Activated T-cell treated with anti-CD3 and anti-CD28 coated beads, Interleukin-2, amount 50 U/mL, for 72 hours (primary cell): ENCODE measurements at places on chromosomes 5 and 9. TPM values are rescaled to one million over a fixed set of nuclear protein-coding genes. Genes with fewer than 3 reads are reported as not detected.

DND1 gene
- 3.7 TPM for total RNA-seq

SPATA31C1 gene
- not detected for total RNA-seq

C5orf24 gene
- total RNA-seq = 39.4 TPM

ITGA2 gene
- total RNA-seq = 0.79 TPM

ARL14EPL gene
- total RNA-seq = not detected

ENTPD2 gene
- total RNA-seq = 0.48 TPM

SPINK4 gene
- total RNA-seq = not detected

RMI1 gene
- 23.5 TPM for total RNA-seq

GFPT2 gene
- 0.39 TPM for total RNA-seq

PDGFRB gene
- total RNA-seq = 0.34 TPM

INSYN2B gene
- not detected for total RNA-seq

GRIN3A gene
- total RNA-seq = not detected

ECM2 gene
- not detected for total RNA-seq

CER1 gene
- total RNA-seq = not detected

SHISAL2B gene
- not detected for total RNA-seq
